Retinal pigment epithelial cell (primary cell): ENCODE measurements at places on chromosomes 16 and 17.
A peak's percentile ranks its signal among the peaks of the same experiment; 100 is the strongest.

DNA sequence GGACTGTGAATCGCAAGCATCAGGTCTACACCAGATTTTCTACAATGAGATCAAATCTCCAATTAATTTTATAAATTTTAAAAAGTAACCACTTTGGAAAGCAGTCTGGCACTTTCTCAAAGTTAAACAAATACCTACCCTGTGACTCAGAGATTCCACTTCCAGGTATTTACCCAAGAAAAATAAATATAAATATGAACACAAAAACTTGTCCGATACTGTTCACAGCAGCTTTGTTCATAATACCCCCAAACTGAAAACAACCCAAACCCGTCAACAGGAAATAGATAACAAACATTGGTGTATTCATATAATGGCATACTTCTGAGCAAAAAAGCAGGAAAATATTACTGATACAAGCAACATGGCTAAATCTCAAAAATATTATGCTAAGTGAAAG, 12.1 kb downstream of the ZDHHC7 start:
- DNase-seq = no peak

GRCh38 chr16:67212766-67213165, 13.8 kb downstream of the ELMO3 start:
- no peak for DNase-seq

- no peak for DNase-seq
These were observed 10.3 kb downstream of the NLRC5 start for GRCh38 chr16:56999409-57000270.

DNA sequence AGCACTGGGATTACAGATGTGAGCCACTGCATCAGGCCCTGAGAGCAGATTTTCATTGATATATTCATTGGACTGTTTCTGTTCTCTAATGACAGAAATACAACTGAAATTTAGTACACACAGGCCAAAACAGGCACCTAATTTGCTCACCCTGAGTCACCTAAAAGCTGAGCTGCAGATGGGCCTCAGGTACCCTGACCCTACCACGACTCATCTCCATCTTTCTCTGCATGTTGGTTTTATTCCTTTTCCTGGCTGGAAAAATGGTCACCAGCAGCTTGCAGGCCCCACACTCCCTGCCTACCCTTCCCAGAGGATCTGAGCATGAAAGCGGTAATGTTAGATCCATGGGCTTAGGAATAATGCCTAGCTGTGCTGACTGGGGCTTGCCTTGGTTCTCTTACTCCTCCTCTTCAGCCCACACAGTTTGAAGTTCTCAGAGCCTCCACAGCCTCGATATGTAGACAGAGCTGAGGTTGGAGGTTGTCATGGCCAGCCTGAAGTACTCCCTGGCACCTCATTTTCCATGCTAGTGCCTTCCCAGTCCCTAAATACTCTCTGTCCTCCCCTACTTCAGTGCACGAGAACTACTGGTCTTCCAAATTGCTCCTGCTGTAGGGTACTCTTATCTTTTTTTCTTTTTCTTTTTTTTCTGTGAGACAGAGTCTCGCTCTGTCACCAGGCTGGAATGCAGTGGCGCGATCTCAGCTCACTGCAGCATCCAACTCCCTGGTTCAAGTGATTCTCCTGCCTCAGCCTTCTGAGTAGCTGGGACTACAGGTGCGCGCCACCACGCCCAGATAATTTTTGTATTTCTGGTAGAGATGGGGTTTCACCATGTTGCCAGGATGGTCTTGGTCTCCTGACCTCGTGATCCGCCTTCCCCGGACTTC, 51.1 kb downstream of the CENPV start:
- no peak for DNase-seq

DNA sequence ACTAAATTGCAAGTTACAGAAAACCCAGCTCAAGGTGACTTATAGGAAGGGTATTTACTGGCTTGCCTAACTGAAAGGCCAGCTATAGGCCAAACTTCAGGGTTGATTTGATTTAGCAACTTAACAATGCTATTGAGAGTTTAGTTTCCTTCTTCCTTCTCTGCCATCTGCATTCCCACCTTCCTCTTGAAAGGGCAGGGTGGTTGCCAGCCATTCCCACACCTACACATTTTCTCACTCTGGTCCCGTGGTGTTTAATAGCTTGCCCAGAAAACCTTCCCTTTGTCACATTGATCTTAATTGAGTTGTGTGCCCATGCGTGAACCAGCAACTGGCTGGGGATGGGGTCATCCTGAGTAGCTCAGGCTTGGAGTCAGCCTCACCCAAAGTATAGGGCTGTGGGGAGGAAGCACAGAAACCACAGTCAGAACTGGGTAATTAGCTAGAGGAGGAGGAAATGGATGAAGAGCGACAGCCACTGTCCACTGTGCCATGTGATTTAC, 194.7 kb downstream of the SPECC1 start:
- DNase-seq = peak; percentile 93

GRCh38 chr16:74521691-74522090, 85.2 kb downstream of the GLG1 start:
- peak; percentile 6 for DNase-seq

GRCh38 chr17:41308251-41308917, 725 bp downstream of the KRTAP16-1 start:
- no peak for DNase-seq

DNA sequence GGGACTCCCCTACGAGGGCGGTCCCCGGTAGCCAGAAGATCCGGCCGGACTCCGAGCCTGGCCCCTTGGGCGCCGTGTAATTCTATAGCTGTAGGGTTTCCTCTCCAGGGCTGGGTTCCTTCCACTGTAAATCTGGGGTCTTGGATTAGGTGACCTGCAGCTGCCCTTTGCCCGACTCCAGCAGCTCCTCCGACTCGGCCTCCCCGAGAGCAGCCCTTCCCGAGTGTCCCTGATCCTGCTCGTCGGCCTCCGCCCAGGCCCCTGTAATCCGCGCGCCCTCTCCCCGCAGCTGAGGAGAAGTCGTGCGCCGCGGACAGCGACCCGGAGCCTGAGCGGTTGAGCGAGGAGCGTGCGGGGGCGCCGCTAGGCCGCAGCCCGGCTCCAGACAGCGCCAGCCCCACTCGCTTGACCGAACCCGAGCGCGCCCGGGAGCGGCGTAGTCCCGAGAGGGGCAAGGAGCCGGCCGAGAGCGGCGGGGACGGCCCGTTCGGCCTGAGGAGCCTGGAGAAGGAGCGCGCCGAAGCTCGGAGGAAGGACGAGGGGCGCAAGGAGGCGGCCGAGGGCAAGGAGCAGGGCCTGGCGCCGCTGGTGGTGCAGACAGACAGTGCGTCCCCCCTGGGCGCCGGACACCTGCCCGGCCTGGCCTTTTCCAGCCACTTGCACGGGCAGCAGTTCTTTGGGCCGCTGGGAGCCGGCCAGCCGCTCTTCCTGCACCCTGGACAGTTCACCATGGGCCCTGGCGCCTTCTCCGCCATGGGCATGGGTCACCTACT, 5.5 kb downstream of the TBX2 start:
- no peak for DNase-seq

- DNase-seq = no peak
These were observed 251.6 kb upstream of the FOXF1 start for GRCh38 chr16:86258713-86259112.

DNA sequence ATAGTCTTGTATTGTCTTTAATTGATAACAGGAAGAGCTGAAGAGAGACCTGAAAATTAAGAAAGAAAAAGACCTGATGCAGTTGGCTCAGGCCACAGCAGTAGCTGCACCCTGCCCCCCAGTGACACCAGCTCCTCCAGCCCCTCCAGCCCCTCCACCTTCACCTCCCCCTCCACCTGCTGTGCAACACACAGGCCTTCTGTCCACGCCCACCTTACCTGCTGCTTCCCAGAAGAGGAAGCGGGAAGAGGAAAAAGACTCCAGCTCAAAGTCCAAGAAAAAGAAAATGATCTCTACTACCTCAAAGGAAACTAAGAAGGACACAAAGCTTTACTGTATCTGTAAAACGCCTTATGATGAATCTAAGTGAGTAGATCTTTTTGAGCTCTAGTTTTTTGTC, 36.8 kb downstream of the C17orf58 start:
- DNase-seq = no peak

DNA sequence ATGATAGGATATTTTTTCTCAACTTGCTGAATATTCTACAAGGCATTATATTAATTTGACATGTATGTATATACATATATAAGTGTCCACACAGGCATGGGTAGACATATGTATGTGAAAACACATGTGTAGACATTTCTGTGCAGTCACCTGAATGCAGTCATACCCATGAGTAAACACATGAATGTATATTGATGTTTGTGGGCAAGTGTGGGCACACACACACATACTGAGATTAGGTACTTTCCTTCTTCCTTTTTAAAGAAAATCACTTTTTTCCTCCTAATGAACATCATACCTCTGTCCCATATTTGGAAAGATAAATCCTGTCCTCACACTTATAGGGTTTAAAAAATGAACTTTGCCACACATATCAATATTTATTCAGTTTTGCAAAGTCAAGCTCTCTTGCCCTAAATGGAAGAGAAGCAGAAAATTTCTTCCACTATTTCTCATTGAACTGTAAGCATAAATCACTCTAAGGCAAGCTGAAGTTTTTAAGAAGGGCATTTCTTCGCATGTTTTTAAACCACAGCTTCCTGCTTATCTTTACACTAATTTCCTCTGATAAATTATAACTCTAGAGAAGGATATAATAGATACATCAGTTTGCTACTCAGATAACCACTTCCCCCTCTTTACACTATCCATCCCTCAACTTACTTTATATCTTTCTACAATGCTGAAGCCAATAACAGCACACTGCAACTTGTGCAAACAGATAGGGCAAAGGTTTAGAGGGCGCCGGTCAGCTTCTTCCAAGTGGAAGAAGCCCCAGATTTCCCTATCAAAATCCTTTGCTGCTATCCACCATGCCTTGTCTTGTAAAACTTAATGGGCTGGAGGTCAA, 49.6 kb upstream of the LRRC37A3 start:
- no peak for DNase-seq

DNA sequence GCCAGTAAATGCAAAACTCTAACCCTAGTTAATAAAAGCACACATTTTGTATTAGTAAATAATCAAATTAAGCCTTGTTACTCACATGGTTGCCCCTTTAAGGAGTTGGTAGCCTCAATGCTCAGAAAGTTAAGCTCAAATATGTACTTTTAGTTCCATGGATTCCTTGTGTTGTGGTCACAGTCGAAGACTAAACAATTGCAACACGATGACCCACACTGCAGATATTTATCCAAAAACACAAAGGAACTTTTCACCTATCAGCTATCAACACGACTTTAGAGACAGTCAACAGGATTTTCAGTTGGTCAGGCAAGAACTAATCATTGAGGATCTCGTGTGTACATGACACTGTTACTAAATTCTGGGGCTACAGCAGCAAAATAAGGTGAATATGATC, 47.4 kb upstream of the NUDT7 start:
- no peak for DNase-seq

DNA sequence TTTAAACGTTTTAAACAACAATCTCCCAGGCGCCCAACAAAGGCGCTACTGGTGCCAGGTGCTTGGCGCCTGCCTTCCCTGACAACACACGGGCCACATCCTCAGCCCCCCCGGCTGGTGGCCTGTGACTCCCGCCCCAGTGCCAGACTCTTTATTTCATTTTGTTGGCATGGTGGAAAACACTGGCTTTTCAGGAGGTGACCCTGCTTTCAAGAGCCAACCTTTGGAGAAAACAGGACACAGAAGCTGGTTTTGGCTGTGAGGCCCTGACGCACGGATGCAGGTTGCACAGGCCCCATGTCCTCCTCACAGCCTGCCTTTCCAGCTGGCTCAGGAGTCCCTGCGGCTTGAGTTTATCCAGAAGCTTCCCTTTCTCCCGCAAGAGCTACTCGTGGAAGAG, 100.0 kb downstream of the METRNL start:
- no peak for DNase-seq

GRCh38 chr17:40551879-40552768, 13.1 kb downstream of the CCR7 start:
- DNase-seq = no peak

- DNase-seq = no peak
These were observed 82.1 kb upstream of the GNAO1 start for GRCh38 chr16:56109205-56109604.

DNA sequence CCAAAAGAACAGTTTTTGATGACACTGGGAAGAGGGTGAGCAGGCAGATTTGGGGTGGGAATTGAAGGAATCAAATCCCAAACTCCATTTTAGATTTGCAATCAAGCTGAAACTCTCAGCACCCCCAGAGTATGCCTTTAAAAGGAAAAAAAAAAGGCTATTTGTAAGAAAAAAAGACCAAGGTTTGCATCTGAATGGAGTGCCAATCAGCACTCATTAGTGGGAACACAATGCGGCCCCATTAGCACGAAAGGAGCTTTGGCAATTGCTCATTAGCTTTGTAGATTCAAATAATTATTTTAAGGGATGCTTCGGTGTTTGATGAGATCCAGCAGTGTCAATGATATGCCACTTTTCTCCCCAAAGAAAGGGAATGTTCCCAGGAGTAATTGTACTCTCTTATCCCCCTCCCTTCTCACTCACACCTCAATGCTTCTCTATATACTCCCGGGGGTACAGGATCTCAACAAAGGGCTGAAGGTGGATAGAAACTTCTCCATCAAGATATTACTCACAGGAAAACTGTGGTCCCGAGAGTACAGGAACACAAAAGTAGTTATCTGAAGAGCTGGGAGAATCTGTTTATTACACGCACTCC, 32.2 kb downstream of the CHP2 start:
- no peak for DNase-seq

DNA sequence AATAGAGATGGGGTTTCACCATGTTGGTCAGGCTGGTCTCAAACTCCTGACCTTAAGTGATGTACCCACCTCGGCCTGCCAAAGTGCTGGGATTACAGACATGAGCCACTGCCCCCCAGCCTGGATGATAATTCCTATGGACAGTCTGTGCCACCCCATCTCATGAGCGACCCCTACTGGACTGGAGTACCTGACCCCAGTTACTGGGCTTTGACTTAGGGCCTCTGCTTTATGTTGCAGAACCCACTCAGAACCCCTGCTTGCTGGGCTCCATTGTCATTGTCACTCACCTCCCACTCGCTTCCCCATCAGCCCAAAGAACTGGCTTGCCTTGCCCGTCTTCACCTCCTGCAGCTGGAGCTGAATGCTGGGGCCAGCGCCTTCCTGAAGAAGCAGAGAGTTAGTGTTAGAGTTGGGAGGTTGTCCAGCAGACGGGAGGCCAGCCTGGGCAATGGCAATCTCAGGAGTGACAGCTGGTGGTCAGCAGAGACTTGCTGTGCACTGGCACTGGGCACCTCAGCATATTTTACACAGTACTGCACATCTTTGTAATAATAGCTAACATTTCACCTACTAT, 4.0 kb downstream of the TAC4 start:
- no peak for DNase-seq

DNA sequence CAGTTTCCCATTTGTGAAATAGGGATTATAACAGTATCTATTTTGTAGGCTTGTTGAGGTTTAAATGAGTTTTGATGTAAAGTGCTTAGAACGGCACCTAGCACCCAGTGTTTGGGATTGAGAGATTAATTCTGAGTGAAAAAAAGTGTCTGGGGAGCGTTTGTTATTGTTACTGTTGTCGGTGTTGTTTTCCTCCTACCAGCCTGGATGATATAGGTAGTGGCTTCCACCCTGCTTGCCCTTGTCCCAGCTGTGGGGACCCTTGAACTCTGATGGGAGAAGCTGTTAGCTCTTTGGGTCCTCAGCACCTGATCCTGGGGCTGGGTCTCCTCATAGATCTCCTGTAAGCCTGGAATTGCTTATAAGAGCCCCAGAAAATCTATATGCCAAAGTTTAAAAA, 4.9 kb downstream of the FMNL1 start:
- no peak for DNase-seq

- DNase-seq = no peak
These were observed 207.3 kb downstream of the CCDC182 start for GRCh38 chr17:57537524-57538410.
